Kidney epithelial cell (primary cell): ENCODE measurements at places on chromosomes 7 and 10.
A peak's percentile ranks its signal among the peaks of the same experiment; 100 is the strongest.

DNA sequence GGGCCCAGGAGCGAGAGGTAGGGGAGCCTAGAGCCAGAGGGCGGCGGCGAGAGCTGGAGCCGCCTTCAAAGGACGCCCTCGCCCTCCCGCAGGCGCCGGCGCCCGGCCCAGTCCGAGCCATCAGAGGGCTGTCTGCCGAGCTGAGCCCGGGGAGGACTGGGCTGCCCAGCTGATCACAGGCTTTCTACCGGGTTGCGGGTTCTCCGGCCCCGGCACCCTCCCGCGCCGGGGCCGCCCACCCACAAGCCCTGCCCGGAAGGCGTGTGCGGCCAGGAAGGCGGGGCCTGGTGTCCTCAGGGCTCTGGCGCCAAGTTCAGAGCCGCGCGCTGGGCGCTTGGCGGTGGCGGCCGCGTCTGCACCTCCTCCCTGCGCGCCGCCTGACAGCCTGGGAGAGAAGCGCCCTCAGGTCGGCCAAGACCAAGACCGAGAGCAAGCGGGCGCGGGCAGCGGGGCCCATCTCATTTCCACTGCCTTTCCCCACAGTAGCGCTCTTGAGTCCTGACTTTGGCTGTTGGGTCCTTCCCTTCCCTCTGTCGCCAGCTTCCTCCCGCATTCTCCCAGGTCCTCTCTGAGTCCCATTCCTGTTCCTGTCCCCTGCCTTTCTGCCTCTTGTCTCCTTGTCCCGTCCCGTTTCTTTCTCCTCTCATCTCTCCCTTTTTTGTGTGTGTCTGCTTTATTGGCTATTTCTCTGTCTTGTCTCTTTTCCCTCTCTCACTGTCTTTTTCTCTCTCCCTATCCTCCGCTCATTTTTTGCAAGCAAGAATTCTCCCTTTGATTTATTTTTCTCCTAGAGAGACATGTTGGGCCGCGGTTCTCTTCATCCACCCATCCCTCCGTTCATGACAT is 60.6 kb upstream of the MSMB start:
- DNase-seq = no peak

GRCh38 chr7:98930464-98930863 is 52.1 kb downstream of the TRRAP start:
- DNase-seq = no peak

DNA sequence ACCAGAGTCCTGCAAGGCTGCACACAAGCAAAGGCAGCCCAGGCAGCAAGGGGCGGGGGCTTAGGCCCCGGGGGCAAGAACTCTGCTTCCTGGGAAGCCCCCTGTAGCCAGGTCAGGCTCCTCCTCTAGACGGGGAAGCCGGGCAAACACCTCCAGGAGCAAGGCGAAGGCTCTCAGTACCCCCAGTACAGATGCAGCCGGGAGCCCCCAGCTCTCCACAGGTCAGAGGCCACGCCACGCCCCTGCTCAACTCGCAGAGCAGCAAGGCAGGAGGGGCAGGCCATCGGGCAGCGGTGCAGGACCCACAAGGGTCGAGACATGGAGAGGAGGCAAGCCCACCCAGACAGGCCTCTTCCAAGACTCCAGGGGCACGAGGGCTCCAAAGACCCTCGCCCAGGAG is 108.8 kb downstream of the MAD1L1 start:
- DNase-seq = no peak

DNA sequence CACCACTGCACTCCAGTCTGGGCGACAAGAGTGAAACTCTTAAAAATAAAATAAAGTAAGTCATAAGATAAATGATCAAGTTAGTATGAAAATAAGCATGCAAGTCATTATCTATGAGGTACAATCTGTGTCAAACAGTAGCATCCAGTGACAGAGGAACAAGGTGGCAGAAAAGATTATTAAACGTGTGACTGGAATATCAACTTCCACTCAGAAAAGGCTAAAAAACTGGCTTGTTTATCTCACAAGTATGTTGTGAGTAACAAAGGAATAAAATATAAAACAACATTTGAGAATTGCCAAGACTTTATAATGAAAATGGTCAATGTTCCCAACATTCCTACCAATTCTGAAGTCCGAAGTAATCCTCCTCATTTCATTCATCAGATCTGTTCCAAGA is 30.3 kb downstream of the ITGB1 start:
- DNase-seq = no peak

- DNase-seq = peak; percentile 67
Observed at GRCh38 chr7:75905785-75906604, 9.0 kb upstream of the POR start.

DNA sequence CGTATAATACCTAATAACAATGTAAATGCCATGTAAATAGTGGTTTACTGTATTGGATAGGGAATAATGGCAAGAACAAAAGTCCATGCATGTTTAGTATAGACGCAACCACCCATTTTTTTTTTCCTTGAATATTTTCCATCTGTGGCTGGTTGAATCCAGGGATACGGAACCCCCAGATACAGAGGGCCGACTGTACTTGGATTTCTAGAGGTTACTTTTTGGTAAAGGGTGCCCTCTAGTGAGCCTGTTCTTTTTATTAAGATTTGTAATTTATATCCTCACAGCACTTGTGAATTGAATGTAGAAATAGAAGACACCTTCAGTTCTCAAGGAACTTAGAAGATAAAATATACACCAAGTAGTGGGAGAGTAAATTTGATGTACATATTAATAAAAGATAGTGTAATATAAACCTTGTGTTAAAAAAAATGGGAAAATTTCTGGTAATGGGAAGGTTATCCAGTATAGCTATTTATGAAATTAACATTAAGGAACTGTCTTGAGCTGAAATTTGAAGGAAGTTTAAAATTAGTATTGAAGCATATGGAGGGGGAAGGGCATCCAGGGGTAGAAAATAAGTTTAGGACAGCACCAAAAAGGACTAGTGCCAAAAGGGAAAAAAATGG is 32.0 kb downstream of the EXOC6 start:
- DNase-seq = peak; percentile 16

DNA sequence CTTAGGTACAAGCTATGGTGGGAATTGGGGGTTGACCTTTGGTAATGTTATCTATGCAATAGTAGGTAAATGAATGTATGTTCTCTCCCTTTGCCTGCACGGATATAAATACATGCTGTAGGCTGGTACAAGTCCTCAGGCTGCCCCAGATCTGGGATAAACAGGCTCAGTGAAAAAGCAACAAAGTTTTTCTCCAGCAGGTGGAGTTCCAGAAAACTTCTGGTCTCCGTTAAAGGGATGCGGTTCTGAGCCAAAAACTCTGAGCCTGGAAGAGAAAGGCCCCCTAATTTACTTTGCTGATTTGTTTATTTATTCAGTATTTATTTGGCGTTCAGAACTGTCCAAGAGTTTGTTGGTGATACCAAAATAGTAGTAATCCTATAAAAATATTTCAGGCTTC is 204.7 kb downstream of the ADRA2A start:
- no peak for DNase-seq

- DNase-seq = no peak
Observed at GRCh38 chr7:134422638-134423037, 36.3 kb downstream of the AKR1B1 start.

GRCh38 chr10:43569681-43570080 is 4.7 kb downstream of the ZNF239 start:
- DNase-seq = no peak

- DNase-seq = no peak
Observed at GRCh38 chr7:77252506-77252905, 52.9 kb upstream of the FGL2 start.

- DNase-seq = no peak
Observed at GRCh38 chr7:78383096-78383880, 584.7 kb downstream of the PHTF2 start.
